Activated T-cell treated with anti-CD3 and anti-CD28 coated beads for 24 hours (primary cell): ENCODE measurements at places on chromosomes 3 and 15.

DNA sequence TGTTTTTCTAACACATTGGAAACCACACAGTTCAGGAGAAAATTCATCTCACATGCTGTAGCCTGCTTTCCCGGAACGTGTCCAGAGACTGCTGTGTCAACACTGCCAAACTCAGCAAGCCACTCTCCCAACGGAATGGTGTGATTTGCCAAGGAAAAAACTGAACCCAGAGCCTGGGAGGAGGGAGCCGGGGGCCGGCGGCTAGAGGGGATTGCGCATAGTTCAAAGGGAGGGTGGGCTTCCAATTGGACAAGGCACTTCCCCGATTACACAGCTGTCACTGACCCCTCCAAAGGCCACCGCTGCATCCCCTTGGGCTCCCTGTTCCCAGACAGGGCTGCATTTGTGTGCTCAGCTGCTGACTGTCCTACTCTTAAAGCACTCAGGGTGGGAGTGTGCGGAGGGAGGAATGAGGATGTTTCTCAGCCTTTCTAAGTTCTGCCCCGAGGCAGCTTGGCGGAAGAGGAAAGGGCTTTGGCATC lies 256.2 kb downstream of the ZNF621 start:
- no peak for DNase-seq

DNA sequence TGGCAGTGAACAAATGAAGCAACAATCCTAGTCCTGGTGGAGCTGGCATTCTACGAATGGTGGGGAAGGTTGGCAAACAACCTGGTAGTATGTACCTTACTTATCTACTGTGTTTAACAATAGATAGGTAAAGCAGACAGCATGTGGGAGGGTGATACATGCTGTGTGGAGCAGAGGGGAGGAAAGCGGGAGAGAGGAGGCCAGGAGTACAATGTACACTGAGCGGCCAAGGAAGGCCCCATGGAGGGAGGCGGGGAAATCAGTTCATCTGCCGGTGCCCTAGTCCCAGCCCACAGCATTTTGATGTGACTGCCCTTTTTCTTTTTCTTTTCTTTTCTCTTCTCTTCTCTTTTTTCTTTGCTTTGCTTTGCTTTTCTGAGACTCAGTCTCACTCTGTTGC lies 5.3 kb upstream of the RHCG start:
- no peak for DNase-seq

GRCh38 chr3:159172473-159172872 lies 370.6 kb downstream of the MFSD1 start:
- no peak for DNase-seq

- no peak for DNase-seq
Observed at GRCh38 chr3:127410137-127410488, 122.3 kb upstream of the PRR20G start.

- no peak for DNase-seq
Observed at GRCh38 chr15:83292317-83292716, 7.9 kb upstream of the BNC1 start.

- no peak for DNase-seq
Observed at GRCh38 chr3:13623101-13623654, 74.3 kb downstream of the FBLN2 start.

DNA sequence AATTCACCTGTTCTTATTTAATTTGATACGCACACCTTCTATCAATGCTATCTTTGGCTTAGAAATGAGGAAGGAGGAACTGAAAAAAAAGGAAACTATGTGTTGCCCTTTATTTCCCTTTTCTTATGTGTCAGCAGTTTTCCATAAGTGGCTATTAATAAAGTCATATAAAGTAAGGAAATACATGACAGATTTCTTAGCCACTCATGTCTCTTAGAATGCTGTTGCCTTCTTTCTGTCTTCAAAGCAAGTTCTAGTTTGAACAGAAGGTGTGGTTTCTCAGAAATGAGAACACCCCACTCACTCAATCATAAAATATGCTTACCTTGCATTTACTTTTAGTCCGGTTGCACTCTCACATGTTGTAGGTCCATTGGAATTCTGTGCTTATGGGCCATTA lies 640.5 kb upstream of the GRM7 start:
- no peak for DNase-seq

DNA sequence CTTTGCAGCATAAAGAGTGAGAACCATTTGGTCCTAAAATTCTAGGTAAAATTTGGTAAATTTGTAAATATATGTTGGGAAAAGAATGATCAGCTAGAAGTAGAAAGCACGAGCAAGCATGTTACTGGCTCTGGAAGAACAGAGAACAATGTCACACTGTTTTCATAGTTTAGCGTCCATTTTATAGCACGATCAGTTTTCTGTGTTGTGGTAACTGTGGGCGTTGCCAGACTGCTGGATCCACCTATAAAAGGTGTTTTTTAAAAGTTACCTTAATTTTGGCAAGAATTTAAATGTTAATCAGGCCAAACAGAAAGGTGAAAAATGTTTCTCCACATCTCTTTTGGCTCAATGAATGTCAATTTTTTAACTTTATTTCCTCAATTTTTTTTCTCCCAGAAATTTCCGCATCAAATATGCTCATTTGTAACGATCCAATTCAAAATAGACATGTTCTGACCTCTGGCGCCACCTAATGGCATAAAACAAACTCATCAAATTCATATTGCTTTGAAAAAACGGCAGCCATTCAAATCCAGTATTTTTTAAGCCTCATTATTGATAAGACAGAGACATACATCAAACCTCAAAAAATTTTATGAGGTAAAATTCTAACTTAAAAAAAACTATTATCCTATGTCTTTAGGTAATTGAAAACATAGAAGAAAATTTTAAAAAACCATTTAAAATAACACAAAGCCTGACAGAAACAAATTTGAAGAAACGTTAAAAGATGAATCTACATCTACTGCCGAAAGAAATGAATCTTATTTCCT lies 5.5 kb upstream of the GP5 start:
- DNase-seq = no peak

DNA sequence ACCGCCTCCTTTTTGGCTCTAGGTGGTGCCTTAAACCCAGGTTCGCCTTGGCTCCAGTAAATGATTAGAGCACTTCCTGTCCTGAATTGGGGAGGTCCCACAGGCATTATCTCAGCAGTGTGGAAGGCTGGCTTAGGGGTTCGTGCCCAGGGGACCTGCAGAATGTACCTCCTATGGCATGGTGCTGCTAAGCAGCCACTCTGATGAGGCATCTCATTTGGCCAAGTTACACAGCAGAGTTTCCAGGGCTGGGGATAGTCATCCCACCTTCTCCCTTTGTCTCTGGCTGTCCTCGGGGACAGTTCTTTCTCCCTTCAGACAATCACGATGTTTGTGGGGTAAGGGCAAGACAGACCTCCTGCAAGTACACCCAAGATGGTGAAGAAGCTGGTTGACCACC lies 371.2 kb downstream of the VPS13C start:
- DNase-seq = no peak

- no peak for DNase-seq
Observed at GRCh38 chr15:67796196-67797127, 28.8 kb upstream of the SKOR1 start.

GRCh38 chr3:184604615-184605290 lies 43.2 kb downstream of the EPHB3 start:
- no peak for DNase-seq

DNA sequence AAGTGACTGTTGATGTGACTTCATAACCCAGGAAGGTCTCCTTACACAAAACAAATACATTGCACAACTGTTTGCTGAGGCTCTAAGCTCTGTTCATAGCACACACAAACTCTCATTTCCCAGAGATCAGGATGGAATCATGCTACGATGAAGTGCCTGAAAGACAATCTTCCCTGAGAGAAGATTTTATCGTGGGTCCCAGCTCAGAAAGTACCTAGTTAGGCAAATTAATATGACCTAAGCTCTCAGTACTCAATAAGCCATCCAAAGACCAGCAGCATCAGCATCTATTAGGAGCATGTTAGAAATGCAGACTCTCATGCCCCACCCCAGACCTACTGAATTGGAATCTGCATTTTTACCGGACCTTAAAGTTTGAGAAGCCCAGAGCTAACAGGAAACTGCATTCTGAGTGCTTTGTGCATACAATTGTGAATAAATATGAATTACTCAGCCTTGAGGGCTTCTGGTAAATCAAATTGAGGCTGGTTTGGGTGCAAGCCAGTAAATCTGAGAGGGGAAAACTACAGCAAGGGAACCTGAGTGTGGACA lies 161.5 kb upstream of the C2CD4B start:
- no peak for DNase-seq

DNA sequence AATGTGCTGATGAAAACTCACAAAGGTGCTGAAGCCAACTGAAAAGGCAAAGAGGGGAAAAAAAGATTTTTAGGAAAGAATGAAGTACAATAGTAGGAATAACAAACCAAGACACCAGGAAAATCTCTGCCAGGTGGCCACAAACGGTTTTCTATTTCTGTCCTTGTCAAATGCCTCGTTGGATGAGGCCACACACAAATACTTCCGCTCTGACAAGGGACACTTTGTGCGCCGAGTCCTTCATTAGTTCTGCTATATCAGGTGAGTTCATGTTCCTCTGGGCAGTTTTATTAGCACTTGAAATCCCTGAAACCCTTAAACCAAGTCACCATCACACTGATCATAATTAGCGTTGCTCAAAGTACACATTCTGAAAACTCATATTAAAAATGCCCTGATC lies 373.1 kb downstream of the VPS13C start:
- DNase-seq = no peak

GRCh38 chr15:42999201-42999779 lies 78.7 kb upstream of the TTBK2 start:
- no peak for DNase-seq

- no peak for DNase-seq
Observed at GRCh38 chr3:85572426-85572825, 613.6 kb downstream of the CADM2 start.
